Posterior vena cava (tissue), 2 donors: ENCODE measurements at places on chromosomes 12 and 14.

DNA sequence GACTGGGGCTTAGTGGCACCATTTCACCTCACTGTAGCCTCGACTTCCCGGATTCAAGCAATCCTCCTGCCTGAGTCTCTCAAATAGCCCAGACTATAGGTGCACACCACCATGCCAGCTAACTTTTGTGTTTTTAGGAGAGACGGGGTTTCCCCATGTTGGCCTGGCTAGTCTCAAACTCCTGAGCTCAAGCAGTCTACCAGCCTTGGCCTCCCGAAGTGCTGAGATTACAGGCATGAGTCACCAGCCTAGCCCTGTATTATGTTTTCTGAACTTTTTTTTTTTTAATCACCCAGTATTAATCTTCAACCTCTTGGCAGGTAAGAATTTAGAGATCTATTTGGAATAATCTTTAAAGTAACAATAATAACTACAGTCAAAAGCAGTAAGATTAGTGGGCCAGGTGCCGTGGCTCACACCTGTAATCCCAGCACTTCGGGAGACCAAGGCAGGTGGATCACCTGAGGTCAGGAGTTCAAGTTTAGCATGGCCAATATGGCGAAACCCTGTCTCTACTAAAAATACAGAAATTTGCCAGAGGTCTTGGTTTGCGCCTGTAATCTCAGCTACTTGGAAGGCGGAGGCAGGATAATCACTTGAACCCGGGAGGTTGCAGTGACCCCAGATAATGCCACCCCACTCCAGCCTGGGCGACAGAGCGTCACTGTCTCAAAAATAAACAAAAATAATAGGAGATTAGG, 8.6 kb downstream of the NANOG start:
- DNase-seq: no peak

DNA sequence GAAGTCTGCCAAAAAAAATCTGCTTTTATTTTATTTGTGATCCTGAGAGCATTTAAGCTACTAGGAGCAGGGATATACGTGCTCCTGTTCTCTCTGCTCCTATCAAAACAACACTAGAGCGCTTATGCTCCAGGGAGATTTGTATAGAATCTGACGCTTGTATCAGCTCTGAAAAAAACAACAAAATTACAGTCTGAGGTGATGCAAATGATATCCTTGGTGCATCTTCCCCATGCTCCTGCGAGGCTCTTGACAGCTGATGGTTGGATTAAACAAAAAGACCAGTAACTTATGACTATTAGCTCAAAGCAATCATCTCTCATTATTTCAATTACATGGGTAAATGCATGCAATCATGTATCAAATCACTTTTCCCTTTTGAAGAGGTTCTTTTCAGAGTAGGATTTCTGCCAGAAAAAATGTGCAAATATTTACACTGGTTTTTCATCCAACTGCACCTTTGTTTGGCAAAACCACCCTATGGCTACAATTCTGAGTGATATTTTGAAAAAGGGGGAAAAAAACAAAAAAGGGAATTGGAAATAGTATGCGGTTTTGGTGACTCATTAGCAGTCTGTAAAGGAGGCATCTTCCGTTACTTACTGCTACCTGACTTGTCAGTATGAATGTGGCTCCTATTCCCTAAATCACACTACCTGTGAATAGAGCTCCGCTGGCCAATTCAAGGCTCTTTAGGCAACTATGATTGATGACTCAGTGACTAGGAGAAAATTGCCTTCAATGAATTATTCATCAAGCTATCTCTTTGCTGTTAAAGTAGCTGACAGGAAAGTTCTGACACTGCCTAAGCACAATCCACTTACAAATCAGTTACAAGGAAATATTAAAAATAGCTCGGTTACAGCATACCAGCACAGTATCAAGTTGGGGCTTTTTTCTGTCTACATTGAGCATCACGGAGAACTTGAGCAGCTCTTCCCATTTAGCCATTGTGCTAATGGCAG, 450.0 kb downstream of the FOXG1 start:
- no peak for DNase-seq

- no peak for DNase-seq
These were observed 175.3 kb upstream of the ALG10B start for GRCh38 chr12:38141239-38141638.

DNA sequence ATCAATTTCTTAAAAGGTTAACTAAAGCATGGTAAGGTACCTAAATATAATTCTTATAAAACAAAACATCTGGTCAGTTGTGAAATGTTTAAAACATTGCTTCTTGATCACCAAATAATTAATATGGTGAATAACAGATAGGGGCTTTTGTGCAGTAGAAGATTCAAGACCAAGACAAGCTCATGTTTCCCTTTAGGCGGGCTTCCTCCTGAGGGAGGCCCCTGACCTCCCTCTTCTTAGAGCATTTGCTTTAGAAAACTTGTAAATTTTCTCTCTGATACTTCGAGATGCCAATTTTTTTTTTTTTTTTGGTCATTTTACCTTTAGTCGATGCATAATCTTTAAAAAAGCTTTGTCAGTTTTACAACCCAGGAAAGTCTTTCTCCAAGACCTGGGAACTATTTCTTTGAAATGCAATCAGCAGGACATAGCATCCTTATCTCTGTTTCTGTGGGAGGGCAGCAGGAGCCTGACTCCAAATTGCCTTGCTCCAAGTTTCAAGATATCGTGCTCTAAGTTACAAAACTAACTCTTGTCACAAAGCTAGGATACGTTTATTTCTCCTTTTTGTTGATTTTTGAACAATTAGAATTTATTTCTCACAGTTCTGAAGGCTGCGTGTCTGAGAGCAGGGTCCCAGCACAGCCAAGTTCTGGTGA, 66.6 kb upstream of the BICD1 start:
- DNase-seq: no peak

DNA sequence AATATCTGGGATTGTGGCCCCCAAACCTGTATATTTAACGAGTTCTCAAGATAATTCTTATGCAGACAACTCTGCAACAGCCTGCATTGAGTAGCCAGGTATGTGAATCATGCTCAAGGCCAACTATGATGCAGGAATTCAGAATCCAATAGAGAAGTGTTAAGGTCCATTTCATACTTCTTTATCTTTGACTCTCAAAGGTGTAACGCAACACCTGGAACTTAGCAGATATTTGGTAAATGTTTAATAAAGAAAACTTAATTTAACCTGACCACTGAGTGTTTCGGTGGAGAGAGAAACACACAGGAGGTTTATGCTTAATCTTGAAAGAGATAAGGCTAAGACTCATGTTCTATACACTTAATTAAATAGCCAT, 156.5 kb upstream of the PLEKHG7 start:
- DNase-seq: no peak
